ENCODE measurements at places on chromosomes 6 and 20. TPM values are rescaled to one million over a fixed set of nuclear protein-coding genes. Genes with fewer than 3 reads are reported as not detected.

The SMOC2 gene
- not detected for total RNA-seq

The ENPP5 gene
- 0.42 TPM for total RNA-seq

The SYTL3 gene
- total RNA-seq: 35.7 TPM

The OR2H2 gene
- total RNA-seq: under 0.01 TPM

The TCEA2 gene
- total RNA-seq: 6.0 TPM

The FOXO3 gene
- total RNA-seq: 63.6 TPM

The ATP6V1G2 gene
- total RNA-seq: 0.73 TPM

The UBE2C gene
- 1.6 TPM for total RNA-seq
